Activated CD4-positive, alpha-beta T cell treated with anti-CD3 and anti-CD28 coated beads, Interleukin-2, amount 10 ng/mL, durations not matched to agents 24 days and 14 days (primary cell): ENCODE measurements at places on chromosomes 2 and 18. TPM values are rescaled to one million over a fixed set of nuclear protein-coding genes. Genes with fewer than 3 reads are reported as not detected.

GRCh38 chr2:229350117-229350805 lies 79.2 kb upstream of the PID1 start:
- no peak for DNase-seq

LOXL3 gene
- 1.5 and 1.7 TPM in 2 replicates for total RNA-seq

TLX2 gene
- 0.54 and 0.70 TPM in 2 replicates for total RNA-seq

DNA sequence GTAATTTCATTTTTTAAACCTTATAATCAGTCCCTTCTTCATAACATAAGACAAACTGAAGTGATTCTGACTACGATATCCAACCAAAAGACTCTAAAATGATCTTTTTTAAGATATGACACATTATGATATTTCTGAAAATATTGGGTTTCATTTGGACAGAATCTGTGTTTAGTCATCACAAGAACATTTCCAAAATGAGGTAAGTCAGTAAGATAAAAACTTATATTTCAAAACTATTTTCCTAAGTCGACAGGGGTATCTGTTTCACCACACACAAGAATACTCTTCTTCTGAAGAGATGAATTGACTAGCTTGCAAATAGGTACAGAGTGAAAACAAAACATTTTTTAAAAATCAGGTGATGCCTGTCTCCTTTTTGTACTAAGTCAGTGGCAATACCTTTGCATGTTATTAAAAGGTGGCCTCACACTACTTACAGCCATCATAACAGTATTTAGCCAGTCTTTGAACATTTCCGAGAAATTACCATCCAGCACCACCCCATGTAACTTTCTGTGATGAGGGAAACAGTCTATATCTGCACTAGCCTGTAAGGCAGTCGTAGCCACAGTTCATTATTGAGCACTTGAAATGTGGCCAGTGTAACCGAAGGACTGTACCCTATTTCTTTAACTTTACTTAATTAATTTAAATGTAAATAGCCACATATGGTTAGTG lies 13.5 kb downstream of the STK39 start:
- DNase-seq: no peak

DNA sequence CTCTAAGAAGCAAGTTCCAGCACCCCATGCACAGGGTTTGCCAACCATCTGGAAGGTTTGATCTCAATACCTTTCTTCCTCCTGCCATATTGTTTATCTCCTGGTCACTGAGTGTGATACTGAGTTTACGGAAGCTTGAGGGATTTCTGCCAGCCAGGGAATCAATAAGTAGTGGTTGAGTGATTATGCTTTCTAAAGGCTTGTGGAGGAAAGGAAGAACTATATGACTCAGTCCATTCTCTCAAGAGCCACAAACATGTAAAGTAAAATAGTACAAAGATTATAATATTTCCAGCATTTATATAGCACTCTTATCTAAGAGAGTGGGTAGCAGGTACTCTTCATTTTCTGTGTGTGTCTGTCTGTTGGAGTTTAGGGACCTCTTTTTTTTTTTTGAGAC lies 49.2 kb downstream of the SLC4A3 start:
- no peak for DNase-seq

RTKN gene
- 1.1 and 2.2 TPM in 2 replicates for total RNA-seq

SPATS2L gene
- total RNA-seq: 42.0 and 42.9 TPM in 2 replicates

DNA sequence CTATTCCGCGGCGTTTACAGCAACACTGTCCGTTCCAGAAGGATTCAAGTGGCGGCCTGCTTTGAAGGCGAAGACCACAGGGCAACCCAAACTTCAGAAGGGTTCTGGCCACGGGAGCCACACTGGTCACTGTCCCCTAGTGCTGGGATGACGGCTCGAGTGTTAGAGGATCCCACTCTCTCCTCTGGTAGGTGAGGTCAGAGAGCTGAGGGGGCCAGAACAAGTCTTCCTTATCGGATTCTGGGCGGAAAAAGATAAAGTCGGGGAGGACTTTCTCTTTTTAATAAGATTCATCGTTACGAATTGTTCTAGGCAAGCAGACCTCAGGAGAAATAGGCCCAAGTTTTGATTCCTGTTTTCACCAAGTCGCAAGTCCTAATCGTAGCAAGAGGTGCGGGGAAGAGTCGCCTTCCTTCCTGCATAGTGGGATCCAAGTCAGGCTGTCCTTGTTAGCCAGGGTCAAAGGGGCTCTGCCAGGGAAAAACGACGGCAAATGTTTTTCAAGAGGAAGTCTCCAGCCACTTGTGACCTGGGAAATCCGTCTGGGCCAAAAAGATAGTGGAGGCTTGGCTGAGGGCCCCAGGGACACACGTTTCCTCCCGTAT lies 864 bp upstream of the MYL12A start:
- peak; percentile 81 for DNase-seq

GRCh38 chr2:216925636-216926366 lies 65.9 kb upstream of the TNP1 start:
- no peak for DNase-seq

DNA sequence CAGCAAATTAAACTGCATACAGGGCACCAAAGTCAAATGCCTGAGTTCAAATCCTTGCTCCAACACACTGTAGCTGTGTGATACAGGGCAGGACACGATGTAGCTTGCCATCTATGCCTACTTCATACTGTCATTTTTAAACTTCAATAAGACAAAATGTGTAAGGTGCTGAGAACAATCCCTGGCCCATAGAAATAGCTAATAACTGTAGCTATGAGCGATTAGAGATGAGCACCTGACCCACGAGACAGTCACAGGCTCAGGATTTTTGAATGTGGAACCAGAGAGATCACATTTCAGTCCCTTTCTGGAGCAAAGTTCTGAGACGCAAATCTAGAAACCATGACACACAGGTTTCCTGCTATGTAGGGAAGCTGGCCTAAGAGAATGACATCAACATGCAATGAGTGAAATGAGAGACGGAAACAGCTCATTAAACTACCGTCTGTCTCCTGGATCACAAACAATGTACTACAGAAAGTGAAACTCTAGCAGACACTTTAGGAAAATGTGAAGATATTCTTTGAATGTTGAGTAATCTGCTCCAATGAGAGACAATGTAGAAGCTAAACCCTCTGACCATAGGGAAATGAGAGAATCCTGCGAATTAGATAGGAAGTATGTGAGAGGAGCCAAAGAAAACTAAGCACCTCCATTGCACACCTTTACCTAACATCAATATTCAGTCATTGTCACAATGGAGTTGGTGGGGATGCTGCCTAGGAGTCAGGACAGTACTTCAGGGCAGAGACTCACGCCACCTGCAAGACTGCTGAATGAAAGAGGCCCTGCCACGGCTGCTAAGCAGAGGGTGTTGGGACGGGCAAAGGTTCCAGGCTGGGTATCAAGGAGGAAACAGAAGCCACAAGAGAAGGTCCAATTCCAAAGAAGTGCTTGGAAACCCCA lies 25.5 kb downstream of the B4GALT6 start:
- peak; percentile 73 for DNase-seq

PCGF1 gene
- 43.3 and 45.8 TPM in 2 replicates for total RNA-seq

- DNase-seq: no peak
Observed at GRCh38 chr2:238963161-238963970, 115.5 kb downstream of the TWIST2 start.

DNA sequence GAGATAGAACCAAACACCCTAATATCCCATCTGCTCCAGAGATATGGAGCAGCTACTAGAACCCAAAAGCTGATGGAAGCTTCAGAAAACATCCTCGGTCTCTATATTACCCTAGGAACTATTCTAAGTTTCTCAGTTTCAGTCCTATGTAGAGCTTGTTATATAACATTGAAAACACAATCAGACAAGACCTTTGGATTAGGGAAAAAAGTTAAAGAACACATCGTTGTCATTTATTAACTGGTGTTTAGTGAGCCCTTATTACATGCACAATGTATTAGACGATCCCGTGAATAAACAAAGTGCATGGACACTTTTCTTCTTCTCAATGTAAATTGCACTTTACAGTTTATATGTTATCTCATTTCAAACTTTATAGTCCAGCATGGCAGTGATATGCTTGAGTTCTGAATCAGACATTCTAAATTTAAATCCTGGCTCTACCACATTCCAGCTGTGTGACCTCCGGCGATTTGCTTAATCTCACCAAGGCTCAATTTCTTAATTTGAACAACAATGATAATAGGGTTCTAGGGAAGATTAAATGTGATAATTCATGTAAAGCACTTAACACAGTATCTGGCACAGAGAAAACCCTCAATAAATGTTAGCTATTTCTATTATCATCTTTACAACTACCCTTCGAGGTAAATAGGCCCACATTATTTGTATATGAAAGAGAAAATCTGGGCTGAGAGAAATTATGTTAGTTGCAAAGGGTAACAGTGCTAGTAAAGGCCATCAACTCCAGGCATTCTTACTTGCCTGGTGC lies 83.6 kb upstream of the PIK3C3 start:
- DNase-seq: no peak

DNA sequence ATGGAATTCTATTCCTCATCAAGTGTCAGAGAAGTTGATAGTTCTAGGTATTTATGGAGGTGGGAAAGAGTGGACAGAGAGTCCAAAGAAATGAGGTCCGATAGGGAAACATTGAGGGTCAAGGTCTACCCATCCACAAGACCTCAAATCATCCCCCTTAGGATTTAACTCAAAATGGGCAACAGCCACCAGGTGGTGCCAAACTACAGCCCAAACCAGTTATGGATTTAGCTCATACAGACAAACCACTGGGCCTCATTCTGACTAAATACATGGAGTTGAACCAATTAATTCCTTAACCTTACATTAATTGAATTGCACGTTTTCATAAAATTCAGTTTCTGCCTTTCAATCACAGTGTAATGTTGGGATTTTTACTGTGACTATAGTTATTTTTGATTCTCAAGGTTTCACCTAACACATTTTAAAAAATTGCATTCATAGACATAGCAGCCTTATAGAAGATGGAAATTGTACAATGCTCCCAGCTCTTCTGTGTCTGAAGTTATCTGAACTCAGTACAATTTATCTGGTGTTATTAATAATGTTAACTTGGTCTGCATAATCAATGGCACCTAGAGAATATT lies 98.2 kb upstream of the HNMT start:
- DNase-seq: peak; percentile 76

ZNF396 gene
- total RNA-seq: 0.19 and 0.26 TPM in 2 replicates

- peak; percentile 66 for DNase-seq
Observed at GRCh38 chr18:67243799-67244587, 272.5 kb downstream of the DSEL start.

GRCh38 chr18:65659912-65660311 lies 90.9 kb upstream of the CDH7 start:
- no peak for DNase-seq

TMEM37 gene
- total RNA-seq: not detected in 2 replicates

GRCh38 chr2:223537651-223538601 lies 64.2 kb downstream of the SCG2 start:
- DNase-seq: no peak

DNA sequence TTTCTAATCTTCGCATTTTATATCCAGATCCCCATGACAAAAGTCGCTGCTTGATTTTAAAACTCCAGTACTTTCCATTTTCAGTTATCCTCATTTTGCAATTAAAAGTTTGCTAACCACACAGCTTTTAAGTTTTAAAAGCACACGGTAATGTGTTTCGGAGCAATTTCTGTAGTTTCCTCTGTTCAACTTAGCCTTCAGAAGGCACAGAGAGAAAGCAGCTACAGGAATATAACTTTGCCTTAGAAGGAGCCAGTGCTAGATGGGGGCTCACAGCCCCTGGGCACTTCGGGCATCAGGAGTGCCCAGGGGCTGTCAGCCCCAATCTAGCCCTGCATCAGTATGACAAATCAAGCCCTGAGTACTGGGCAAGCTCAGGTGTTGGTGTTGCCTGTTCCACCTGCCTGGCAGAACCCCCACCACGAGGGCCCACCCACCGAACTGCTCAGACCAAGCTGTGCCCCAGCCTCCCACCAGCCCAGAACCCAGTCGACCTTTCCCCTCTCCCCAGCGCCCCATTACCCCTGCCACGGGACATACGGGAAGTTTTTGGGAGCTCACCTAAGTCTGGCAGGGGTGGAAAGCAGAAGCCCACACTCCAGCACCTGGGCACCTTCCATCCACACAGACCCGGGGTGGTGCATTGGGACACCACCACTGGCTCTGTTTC lies 47.3 kb downstream of the TRABD2A start:
- no peak for DNase-seq

RTP5 gene
- 0.07 TPM in 1 of 2 replicates, not detected in the other for total RNA-seq

- no peak for DNase-seq
Observed at GRCh38 chr2:150127995-150128394, 359.5 kb downstream of the RND3 start.

GRCh38 chr2:216312441-216312840 lies 59.8 kb downstream of the MARCHF4 start:
- DNase-seq: no peak

- no peak for DNase-seq
Observed at GRCh38 chr2:111941531-111941930, 43.1 kb downstream of the MERTK start.

NDUFS1 gene
- 81.5 and 82.6 TPM in 2 replicates for total RNA-seq

AKAIN1 gene
- total RNA-seq: not detected in 2 replicates

- no peak for DNase-seq
Observed at GRCh38 chr2:5546181-5546580, 146.0 kb upstream of the SOX11 start.

DNA sequence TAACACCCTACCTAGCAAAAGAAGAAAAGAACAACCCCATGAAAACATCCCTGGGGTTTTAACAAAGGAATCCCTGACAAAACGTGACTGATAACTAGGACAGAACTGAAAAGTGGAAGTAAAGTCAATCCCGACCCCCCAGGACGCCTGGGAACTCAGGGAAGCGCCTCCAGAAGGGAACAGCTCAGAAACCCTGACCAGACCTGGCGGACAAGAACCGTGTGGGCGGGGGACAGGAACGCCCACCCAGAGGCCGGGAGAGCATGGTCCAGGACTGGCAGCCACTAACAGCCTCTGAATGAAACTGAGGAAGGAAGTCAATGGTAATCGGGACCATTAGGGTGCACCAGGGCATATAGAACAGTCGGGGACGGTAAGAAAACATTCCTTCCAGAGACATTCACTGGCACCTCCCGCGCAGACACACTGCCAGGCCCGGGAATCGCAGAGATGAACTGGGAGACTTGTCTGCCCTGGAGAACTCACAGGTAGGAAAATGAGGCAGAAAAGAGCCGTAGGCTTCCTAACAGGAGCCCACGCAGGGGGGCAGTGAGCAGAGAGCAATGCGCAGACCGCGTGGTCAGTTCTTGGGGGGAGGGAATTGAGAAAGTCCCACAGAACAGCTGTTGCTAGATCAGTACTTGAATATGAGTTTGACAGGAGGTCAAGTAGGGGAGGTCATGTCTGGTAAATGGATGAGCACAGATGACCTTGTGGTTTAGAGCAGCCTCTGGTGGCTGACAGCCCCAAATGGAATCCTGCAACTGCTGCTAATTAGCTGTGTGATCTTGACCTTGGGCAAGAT lies 1.3 kb upstream of the TBC1D8 start:
- peak; percentile 61 for DNase-seq
